ENCODE measurements at places on chromosomes 5 and 9. TPM values are rescaled to one million over a fixed set of nuclear protein-coding genes. Genes with fewer than 3 reads are reported as not detected.

DNA sequence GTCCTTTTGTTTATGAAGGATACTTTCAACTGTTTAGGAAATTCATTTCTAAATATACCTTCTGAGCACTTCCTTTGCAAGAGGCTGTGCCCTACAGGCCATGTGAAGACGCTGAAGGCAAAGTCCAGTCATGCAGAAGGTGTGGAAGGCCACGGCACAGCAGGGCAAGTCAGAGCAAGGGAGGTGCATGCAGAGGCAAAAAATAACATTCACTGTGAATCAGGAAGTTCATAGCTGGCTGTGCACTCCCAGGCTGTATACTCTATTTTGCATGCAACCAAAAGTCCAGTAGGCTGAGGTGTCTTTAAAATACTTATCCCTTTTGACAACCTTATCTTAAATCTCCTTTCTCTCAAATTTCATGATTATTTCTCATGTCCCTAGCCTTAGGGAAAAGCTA lies 50.3 kb downstream of the GNAQ start:
- no peak for DNase-seq

GRCh38 chr9:110447476-110447875 lies 109.8 kb upstream of the TXNDC8 start:
- DNase-seq = no peak

- DNase-seq = no peak
Observed at GRCh38 chr9:83304686-83305085, 233.5 kb downstream of the FRMD3 start.

- DNase-seq = no peak
Observed at GRCh38 chr5:93513298-93513697, 67.7 kb downstream of the NR2F1-AS1 start.

GRCh38 chr9:13446938-13447842 lies 167.7 kb upstream of the MPDZ start:
- DNase-seq = no peak

- no peak for DNase-seq
Observed at GRCh38 chr5:168803541-168803940, 224.4 kb upstream of the PANK3 start.

DNA sequence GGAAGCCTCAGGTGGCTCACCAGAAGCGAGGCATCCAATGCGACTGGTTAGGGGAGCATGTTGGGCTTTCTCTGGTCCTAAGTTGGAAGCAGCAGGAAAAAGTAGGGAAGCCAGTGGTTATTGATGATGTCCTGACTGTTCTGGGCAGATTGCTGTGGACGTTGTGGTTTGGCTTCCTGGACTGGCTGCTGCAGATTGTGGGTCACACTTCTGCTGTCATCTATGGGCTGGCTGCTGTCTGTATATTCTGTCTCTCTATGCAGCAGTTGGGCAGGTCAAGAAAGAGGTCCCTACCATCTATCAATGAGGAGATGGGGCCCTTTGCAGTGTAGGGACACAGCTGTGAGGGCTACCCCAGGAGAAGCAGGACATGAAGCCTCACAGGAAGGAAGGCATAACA lies 13.5 kb upstream of the MARCHF6 start:
- no peak for DNase-seq

DNA sequence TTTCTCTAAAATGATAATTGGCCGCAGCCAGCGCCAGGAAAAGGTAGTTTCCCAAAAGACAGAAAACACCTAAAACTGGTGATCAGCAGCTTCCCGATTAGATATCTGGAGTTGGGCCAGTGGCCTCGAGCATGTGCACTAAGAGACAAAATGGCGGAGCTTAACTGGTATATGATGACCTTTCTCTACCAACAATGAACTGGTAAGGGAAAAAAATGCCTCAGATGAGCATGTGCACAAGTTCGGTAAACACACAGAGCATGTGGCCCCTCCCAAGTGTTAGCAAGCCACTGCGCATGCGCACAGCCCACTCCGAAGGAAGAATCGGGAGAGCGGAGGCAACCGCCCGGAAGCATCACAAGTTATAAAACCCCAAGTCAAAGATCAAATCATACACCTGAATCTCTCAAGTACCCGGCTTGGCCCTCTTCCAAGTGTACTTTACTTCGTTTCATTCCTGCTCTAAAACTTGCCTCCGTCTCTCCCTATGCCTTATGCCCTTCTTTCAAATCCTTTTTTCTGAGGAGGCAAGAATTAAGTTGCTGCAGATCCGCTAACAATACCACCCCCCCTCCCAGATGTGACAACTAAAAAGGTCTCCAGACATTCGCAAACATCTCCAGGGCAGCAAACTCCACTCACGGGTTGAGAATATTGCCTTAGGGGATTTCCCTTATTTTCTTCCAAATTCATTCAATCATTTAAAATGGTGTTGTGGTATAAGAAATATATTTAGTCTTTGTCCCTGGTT lies 15.0 kb upstream of the PTBP3 start:
- DNase-seq = no peak

DNA sequence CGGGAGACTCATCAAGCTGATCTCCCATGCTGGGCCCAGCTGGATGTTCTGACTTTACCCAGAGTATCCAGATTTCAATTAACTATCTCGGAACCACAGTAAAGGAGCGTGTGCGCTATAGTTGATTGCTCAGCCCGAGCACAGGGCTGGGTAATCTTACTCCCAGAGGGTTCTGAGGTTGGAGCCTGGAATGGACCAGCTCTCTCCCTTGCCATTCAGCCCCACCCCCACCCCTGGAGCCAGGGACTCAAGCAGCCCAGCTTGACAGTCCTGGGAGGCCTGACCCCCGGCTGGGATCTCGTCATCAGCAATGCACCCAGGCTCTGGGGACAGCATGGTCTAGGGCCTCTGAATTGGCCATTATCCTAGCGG lies 23.7 kb upstream of the PTGES start:
- no peak for DNase-seq

DNA sequence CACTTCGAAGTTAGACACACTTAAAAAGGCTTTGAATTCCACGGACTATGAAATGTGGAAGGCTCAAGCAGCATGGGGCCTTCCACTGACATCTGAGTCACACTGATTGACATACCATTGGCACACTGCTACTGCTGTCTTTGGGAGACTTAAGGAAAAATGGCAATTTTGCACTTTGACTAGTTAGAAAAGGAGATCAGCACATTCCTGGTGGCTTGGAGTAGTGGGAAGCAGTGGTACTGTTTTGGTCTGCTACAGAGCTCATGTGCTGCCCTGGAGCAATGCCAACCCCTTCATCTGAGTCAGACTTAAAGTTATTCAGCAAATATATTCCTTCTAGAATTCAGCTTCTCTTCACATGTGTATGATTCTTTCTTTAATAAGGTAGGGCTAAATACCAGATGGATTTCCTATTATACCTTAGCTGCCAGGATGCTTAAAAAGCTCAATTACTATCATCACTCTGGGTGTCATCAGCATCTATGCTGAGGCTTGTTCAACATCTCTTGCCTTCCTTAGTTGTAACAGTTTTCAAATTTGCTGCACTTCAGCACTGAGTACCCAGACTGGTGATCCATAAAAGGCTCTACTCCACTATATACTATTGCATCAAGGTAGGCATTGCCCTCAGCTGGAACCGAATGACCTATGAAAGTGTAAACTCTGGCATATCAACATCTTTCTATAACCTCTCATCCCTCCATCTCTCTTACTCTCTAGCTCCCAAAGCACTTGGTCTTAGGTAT lies 42.3 kb upstream of the MOCS2 start:
- DNase-seq = peak; percentile 42

DNA sequence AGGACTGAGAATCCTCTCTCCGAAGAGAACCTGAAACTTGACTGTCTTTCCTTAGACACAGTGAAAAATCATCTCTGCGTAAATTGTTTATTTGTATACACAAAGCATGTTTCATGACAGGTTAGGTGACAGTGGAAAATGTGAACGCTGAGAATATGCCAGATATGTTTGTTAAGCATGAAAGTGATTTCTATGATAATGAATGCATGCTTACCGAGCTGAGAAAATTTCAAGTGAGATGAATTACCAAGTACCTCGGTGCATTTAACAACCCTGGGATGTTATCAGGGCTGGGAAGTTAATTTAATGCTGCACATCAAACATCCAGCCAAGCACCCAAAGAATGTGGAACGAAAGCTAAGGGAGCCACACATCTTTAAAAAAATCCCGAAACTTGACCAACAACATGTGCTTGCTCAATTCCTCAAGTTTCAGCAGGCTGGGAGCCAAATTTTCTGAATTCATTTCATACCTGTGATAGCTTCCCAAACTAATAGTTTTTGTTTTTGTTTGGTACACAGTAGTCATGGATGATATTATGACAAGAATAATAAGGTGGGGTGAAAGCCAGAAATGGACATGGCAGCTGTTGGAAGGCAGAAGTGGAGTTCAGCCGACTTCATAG lies 336.9 kb downstream of the ARHGEF28 start:
- no peak for DNase-seq

GRCh38 chr5:168274406-168274805 lies 17.0 kb upstream of the WWC1 start:
- DNase-seq = no peak

GRCh38 chr5:98773214-98773463 lies 324 bp upstream of the RGMB start:
- no peak for DNase-seq

DNA sequence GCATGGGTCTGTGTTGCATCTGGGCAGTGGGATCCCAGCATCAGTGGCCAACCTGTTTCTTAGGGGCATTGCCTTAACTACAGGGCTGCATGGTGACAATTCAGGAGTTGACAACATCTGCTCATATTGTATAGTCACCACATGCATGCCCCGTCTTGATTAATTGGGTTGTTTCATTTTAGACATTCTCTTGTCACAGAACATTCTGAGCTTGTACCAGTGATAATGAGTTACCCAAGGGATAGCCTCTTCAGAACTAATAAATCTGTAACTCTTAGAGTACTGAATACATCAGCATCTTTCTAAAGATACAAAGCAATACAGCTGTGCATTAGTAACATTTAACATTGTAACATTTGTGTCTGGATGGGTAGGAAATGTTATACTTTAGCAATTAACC lies 426.5 kb upstream of the CD180 start:
- DNase-seq = no peak

GRCh38 chr9:79208791-79209396 lies 362.9 kb upstream of the TLE4 start:
- DNase-seq = no peak

GRCh38 chr5:1708592-1709141 lies 91.0 kb downstream of the MRPL36 start:
- no peak for DNase-seq

GABBR2 gene
- total RNA-seq = 0.75 TPM

BRINP1 gene
- 2.5 TPM for total RNA-seq

STKLD1 gene
- not detected for total RNA-seq

EQTN gene
- not detected for total RNA-seq

TUT7 gene
- total RNA-seq = 11.1 TPM

CDH6 gene
- total RNA-seq = 34.9 TPM

CARD9 gene
- total RNA-seq = 1.4 TPM

DCAF12 gene
- total RNA-seq = 32.3 TPM

ALDH7A1 gene
- 28.2 TPM for total RNA-seq

CFAP90 gene
- not detected for total RNA-seq
